Activated CD4-positive, CD25-positive, alpha-beta regulatory T cell (primary cell): ENCODE measurements at places on chromosomes 5 and 9.

DNA sequence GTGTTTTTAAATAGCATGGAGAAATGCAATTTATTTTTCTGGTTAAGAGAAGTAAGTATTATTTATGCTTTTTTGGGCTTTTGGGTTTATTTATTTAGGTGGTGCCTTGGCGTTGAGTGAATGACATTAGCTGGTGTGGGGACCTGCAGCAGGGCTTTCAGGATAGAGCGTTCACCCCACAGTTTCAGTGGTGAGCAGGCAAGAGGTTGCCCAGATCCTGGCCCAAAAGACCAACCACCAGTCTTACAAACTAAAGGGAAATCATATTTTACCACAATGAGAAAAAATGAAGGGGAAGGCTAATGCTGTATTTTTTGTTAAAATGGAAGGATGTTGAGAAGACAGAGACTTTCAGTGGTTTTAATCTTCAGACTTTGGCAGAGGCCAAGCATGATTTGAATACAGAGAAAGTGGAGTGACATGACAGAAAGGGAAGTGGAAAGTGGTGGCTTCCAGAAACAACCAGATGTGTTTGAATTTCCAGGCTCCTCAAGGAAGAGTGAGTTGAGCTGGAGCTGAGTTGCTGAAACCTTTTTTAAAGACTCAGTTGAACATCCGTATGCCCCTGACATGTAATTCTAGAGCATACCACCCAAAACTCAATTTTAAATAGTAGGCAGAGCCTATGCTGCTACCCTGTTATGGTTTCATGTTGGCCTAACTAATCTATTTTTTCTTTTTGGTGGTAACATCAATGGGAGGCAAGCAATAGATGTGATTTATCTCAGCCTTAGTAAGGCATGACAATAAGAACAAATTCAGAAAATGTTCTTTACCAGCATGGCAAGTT lies 94.8 kb downstream of the AOPEP start:
- no peak for DNase-seq

DNA sequence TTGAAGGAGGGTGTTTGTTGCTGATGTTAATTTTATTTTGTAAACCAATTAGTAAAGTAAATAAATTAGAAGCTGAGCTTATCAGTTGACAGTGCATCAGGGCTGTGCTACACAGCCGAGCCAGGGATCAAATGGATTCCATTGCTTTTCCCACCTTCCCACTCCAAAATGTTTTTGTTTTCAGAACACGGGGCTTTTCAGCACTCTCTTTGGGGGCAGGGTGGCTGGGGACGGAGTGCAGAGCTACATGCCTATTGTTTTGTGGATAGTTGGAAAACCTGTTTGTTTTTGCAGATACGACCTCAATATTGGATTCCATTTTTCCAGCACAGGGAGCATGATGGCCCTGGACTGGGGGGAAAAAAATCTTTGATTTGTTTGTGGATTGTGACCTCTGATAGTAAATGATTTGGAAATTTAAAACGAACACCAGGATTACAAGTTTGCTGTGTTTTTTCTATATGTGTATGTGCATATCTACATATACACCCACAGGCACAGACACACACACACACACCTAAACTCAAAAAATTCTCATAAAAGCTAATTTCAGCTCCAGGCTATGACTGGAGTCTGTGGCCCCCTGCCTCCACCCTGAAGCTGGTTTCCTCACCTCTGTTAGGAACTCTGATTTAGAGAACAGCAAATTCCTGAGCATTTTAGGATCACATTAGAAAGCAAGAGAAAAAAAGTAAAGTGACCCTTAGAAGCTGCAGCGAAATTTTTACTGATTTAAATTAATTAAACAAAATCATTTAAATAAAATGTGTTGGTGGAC lies 371.7 kb upstream of the IRX2 start:
- DNase-seq: no peak

- DNase-seq: no peak
Measured at GRCh38 chr9:99197124-99197630, 24.6 kb downstream of the ALG2 start.

DNA sequence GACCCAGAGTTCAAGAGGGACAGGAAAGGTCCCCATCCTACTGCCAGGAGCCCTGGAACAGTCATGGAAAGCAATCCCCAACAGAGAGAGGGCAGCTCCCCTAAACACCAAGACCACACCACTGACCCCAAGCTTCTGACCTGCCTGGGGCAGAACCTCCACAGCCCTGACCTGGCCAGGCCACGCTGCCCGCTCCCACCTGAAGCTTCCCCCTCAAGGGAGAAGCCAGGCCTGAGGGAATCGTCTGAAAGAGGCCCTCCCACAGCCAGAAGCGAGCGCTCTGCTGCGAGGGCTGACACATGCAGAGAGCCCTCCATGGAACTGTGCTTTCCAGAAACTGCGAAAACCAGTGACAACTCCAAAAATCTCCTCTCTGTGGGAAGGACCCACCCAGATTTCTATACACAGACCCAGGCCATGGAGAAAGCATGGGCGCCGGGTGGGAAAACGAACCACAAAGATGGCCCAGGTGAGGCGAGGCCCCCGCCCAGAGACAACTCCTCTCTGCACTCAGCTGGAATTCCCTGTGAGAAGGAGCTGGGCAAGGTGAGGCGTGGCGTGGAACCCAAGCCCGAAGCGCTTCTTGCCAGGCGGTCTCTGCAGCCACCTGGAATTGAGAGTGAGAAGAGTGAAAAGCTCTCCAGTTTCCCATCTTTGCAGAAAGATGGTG lies 31.6 kb downstream of the CD180 start:
- no peak for DNase-seq

DNA sequence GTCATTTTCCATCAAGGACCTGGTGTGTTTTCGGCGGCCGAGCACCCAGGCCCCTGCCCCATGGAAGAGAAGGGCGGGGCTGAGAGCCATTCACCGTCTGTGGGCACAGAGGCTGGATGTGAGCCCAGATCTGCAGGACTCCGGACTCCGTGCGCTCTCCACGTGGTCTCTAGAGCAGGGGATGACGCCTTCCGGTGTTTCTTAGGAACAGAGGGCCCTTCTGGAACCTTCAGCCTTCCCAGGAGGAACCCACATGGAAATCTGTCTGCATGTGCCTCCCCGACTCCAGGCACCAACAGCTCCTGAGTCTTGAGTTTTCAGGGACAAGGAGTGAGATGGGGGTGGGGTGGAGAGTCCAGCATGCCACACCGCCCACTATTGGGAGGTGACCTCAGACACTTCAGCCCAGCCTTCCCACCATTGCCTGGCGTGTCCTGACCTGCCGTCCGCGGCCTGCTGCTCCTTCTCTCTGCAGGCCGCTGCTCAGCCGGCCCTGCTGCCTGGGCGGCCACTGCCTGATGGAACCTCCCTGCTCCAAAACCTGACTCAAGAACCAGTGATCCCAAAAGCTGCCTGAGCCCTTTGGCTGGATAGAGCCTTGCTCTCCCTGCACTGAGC lies 2.4 kb upstream of the RXRA start:
- DNase-seq: no peak
